ENCODE measurements at places on chromosomes 5 and 9. TPM values are rescaled to one million over a fixed set of nuclear protein-coding genes. Genes with fewer than 3 reads are reported as not detected.
A peak's percentile ranks its signal among the peaks of the same experiment; 100 is the strongest.

- no peak for DNase-seq
Observed at GRCh38 chr5:169934990-169935389, 45.3 kb downstream of the INSYN2B start.

DNA sequence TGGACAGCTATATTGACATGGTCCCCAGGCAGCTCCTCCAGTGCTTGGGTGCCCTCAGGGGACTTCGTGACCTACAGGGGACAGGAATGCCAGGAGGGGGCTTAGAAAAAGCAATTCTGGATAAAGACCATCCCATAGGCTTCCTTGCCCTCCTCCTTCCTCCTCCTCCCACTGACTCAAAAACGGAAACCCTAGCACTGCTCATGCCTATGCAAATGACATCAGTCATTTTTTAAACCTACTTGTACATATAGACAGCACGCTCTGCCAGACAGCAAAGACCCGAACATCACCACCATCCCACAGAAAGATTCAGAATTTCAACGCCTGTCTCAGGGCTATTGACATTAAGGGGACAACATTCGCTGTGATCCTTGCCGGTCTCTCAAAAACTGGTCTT lies 11.0 kb downstream of the IGFBPL1 start:
- no peak for DNase-seq

DNA sequence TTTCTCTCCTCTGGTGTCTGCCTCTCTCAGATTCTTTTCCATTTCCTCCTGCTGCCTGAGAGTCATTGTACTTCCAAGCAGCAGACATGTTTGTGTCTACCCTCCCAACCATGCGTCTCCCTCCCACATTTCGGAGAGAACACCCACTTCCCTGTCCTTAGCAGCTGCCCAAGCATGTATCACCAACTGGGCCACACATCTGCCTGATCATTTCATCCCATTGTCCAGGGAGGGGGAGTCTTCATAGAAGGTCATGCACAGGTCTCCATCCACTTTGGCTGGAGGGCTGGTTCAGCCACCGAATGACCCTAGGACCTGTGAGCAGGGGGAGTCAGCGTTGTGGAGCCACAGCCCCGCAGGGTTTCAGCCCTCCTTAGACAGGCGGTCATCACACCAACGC lies 75.4 kb downstream of the MAP1B start:
- no peak for DNase-seq

The FOXD4L3 gene
- total RNA-seq: under 0.01 TPM

DNA sequence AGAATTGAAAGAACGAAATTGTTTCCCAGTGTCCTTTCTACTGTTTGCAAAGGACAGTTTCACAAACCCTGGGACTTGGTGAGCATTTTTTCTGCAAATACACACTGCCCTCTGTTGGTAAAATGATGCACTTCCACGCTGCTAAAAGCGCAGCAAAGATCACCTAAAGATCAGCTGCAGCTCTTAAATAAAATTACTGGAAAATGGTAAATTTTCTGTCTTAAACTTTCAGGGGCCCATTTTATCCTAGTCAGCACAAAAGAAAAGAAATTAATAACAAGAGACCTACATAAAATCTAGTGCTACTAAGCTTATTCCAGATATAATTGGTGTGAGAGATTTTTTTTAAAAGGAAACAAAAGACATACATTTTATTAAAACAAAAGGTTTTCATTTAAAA lies 566.0 kb downstream of the CAAP1 start:
- DNase-seq: peak; percentile 51

The AMACR gene
- total RNA-seq: 10.5 TPM

The FABP6 gene
- not detected for total RNA-seq
